CD4-positive, CD25-positive, alpha-beta regulatory T cell (primary cell): ENCODE measurements at places on chromosomes 3 and 15. TPM values are rescaled to one million over a fixed set of nuclear protein-coding genes. Genes with fewer than 3 reads are reported as not detected.

Gene RASGRP1
- total RNA-seq, result 216 TPM

Gene DUOXA1
- total RNA-seq, result not detected

Gene PCSK6
- 1.1 TPM for total RNA-seq

Gene SCAANT1
- total RNA-seq, result 4.7 TPM

GRCh38 chr3:51669241-51670052, 1.6 kb upstream of the TEX264 start:
- peak; percentile 82 for DNase-seq
- peak overlapping the region; percentile 89 for H3K27ac ChIP-seq
- H3K36me3 ChIP-seq, result peaks cover 3% of the 10 kb centered on the region
- H3K4me3 ChIP-seq, result peak overlapping the region; percentile 78

DNA sequence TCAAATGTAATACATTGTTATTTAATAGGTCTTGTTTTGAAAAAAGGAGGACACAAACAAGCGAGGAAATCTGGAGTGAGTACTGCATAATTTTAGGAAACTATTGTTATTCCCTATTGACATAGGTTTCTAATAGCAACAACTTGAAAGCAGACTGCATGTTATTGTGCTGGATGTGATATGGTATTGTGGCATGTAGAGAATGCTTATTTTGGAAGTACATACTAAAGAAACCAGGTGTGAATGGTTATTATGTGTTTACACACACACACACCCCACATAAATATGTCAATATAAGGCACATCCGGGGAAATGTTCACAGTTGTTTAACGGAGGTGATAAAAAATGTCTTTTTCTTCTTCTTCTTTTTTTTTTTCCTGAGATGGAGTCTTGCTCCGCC, 5.9 kb upstream of the MORF4L1 start:
- no peaks in the 10 kb centered on the region for H3K4me1 ChIP-seq
- no peaks in the 10 kb centered on the region for H3K27me3 ChIP-seq
- no peak overlapping the region for H3K4me3 ChIP-seq
- no peak overlapping the region for H3K27ac ChIP-seq

- no peaks in the 10 kb centered on the region for H3K27me3 ChIP-seq
- H3K27ac ChIP-seq, result no peak overlapping the region
- H3K4me3 ChIP-seq, result no peak overlapping the region
- H3K4me1 ChIP-seq, result peaks cover 22% of the 10 kb centered on the region
Measured at GRCh38 chr15:22226034-22226790, 145.9 kb downstream of the OR4M2 start.

GRCh38 chr3:165830746-165831145, 6.5 kb downstream of the BCHE start:
- H3K36me3 ChIP-seq, result no peaks in the 10 kb centered on the region
- H3K4me1 ChIP-seq, result no peaks in the 10 kb centered on the region
- H3K27me3 ChIP-seq, result no peaks in the 10 kb centered on the region

- H3K27me3 ChIP-seq, result no peaks in the 10 kb centered on the region
- peaks cover 6% of the 10 kb centered on the region for H3K36me3 ChIP-seq
- H3K27ac ChIP-seq, result no peak overlapping the region
- H3K4me3 ChIP-seq, result no peak overlapping the region
Measured at GRCh38 chr3:16280671-16281070, 15.7 kb downstream of the OXNAD1 start.
